ENCODE measurements at places on chromosomes 1 and 21.

DNA sequence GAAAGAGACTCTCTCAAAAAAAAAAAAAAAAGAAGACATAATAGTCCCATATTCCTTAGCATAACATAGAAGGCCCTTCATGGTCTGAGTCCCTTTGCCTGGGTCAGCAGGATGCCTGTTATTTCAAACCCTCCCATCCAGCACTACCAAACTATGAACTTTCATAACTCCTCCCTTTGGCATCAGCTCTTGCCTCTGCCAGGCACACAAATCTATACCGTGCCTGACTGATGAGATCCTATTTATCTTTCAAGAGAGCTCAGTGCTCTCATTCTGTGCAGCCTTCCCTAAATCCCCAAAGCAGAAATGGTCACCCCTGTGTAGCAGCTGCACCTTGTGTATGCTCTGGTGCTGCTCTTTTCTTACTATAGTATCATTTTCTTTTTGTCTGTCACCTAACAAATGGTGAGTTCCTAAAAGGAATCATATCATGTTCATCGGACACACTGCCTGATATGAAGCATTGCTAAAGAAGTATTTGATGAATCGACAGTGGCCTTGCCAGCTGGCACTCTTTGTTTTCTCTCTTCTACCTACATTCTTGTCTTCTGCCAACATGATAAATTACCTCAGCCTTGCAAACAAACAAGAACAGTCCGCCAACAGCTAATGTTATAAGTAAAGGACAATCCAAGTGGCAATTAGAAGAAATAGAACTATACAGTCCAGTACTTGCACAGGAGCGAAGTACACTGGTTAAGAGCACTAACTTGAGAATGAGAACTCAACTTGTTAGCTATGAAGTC is 29.9 kb downstream of the FMO4 start:
- no peak for DNase-seq

DNA sequence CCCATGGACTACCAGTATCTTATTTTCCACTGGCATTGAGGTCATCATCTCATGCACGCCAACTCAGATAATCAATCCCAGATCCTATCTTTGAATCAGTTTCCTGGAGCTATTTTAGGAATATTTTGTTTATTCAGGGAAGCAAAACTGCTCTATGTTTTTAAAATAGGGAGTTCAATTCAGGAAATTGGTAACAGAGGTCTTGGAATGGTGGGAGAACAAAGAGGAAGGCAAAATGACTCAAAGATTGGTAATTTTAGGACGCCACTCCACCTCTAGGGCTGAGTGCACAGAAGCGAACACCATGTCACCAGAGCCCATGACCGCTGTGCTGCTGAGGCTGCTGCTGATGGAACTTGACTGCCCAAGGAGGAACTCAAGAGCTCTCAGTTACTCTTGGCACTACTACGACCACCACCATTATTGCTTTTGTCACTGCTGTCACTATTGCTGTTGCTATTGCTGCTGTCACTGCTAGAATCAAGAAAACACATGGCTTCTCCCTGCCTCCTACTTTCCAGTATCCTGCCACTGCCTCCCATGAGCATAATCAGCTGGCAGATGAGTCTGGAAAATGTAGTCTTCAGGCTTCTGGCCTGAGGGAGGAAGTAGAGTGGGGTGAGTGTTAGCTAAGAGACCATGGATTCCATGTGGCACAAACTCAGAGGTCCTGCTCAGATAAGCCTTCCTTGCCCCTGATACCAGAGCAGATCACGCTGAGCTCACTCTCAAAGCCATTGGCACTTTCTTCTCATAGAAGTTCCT is 71.6 kb upstream of the CNIH3 start:
- no peak for DNase-seq

DNA sequence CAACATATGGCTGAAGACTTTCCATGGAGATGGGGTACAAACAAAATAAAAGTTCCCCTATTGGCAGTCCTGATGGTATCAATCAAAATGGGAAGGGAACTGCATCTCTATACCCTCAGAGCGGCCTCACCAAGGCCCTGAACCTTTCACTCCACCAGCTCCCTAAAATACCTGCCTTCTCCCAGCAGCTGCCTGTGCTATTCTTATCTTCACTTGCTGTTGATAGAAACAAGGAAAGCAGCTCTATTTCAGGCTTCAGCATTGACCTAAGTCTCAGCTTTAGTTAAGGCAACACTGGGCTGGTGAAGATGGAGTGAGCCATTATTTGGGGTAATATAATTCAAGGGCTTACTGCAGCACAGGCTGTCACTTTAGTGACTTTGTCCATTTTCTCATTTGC is 21.7 kb upstream of the PIGC start:
- DNase-seq = no peak

DNA sequence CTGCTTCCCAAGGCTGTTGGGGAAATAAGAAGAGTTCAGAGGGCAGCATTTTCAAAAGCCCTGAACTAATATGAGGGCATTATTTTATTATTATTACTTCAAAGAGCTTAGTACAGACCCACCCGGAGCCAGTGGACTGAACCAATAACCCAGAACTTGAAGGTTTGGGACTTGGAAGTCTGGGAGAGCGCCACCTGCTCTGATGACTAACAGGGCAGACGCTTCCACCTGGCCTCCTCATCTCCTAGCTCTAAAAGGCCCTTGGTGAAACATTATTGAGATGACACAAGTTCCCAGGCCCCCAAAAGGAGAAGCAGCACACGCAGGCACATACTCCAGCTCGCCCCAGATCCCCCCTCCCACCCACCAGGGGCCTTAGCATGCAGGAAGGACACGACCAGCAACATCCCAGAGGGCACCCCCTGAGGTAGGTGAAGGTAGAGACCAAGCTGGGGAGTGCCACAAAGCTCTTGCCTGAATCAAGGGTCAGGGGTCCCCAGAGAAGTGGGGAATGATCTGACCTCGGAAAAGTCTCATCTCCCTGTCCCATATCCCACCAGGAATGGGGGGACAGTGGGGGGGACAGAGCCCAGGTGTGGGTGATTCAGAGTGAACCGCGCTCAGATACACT is 1.3 kb downstream of the DLGAP3 start:
- no peak for DNase-seq

GRCh38 chr21:32483293-32483595 is 70.7 kb downstream of the EVA1C start:
- no peak for DNase-seq

- no peak for DNase-seq
Measured at GRCh38 chr1:34770891-34771504, 10.0 kb upstream of the GJB3 start.
